ELR (cell line): ENCODE measurements at places on chromosomes 11 and 22.

GRCh38 chr11:2168286-2169004 lies 3.2 kb downstream of the TH start:
- no peak for DNase-seq

GRCh38 chr11:69691463-69691862 lies 12.4 kb downstream of the FGF19 start:
- DNase-seq, result peak; percentile 36

- peak; percentile 81 for DNase-seq
These were observed 548.0 kb downstream of the ETS1 start for GRCh38 chr11:128039140-128040021.

DNA sequence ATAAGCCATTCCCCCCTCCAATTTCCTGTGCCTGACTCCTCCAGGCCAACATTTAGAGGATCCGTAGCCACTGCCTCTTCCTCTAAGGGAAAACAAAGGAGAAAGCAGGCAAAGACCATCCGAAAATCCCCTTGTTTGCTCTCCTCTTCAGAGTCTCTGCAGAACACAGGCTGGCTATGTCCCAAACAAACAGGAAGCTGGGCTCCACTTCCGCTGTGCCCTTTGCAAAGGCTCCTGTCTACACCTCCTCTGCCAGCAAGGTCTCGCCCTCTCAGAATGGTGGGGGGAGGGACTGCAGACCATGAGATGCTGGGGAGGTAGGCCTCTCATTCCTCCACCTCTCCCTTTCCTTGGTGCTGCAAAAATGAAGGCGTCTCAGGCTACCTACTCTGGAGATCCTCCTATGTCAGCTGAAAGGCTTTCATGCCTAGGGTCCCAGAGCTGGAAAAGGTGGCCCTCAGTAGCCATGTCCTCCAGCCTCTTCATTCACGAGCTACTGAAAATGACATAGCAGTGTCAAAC lies 596.2 kb downstream of the BUD13 start:
- no peak for DNase-seq

- DNase-seq, result no peak
These were observed 12.8 kb downstream of the UFD1 start for GRCh38 chr22:19466126-19466716.

DNA sequence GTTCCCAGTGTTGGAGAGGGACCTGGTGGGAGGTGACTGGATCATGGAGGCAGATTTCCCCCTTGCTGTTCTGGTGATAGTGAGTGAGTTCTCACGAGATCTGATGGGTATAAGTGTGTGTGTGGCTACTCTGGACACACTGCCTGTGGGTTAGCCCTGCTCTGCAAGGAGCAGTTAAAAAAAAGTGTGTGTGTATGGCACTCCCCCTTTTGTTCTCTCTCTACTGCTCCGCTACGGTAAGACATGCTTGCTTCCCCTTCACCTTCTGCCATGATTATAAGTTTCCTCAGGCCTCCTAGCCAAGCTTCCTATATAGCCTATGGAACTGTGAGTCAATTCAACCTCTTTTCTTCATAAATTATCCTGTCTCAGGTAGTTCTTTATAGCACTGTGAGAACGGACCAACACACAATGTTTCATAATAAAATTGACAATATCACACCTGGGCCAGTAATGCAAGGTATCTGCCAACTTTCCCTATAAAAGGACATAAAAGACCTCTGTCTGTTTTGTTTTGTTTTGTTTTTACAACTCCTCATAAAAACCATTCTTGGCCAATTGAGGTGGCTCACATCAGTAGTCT lies 20.2 kb downstream of the CLTCL1 start:
- no peak for DNase-seq

DNA sequence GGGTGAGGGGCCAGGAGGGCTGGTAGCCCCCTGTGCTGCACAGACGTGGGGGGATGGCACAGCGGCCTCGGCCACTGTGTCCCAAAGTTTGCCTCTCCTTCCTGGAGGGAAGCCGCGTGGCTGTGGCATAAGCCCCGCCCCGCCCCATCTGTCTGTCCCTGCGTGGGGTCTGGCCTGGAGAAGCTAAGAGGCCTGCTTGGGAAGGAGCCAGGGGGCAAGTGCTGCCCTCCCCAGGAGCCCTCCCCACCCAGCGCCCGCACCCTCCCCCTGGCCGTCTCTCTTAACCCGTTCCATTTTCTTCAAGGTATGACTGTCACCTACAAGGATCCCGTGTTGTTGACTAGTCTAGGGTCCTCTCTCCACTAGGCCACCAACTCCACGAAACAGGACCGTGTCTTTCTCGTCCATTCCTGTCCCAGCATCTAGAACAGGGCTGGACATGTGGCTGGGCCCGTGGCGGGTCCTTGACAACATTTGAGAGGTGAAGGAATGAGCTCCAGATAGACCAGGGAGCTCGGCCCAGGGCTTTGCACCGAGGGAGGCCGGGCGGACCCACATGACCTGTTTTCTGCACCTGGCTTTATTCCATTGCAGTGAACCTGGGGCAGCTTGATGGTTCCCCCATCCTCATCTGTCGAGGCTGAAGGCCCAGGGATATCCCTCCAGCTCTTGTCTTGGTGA lies 428.0 kb downstream of the TBC1D22A start:
- no peak for DNase-seq

GRCh38 chr11:116851626-116852025 lies 14.2 kb upstream of the APOA1 start:
- no peak for DNase-seq
